ENCODE measurements at places on chromosomes 1 and 21.
A peak's percentile ranks its signal among the peaks of the same experiment; 100 is the strongest.

GRCh38 chr1:61583703-61584102 lies 141.2 kb downstream of the TM2D1 start:
- no peak for DNase-seq

DNA sequence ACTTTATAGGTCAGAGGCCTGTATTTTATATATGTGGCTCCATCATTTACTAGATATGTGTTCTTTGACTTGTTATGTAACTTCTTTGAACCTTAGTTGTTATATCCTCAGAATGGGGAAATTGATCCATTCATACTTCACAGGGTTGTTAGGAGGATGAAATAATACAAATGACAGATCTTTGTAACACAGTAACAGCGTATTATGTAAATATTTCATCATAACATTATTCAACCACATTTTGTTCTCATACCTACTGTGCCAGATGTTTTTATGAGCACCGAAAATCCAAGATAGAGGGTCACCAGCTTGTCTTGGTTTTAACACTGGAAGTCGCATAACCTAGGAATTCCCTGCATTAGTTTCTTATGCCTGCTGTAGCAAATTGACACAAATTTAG lies 3.3 kb downstream of the SUCO start:
- DNase-seq, result no peak

GRCh38 chr1:113125517-113125916 lies 52.5 kb downstream of the LRIG2 start:
- DNase-seq, result no peak

DNA sequence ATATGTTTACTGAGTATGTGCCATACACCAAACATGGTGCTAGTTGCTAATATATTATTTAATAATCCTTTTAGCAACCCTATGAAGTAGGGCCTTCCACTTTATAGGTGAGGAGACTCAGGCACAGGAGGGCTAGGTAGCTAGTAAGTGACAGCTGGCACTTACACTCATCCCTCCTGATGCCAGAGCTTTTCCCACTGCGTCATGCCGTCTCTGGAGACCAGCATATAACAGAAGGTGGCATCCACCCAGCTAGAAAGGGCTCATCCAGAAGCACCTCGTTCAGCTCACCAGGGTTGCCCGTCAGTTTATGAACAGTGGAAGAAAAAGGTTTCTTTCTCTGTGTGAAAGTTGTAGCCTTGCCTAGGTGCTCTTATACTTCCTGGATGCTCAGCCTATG lies 108.9 kb downstream of the NOS1AP start:
- no peak for DNase-seq

GRCh38 chr21:42939582-42940413 lies 14.4 kb upstream of the ERVH48-1 start:
- no peak for DNase-seq

DNA sequence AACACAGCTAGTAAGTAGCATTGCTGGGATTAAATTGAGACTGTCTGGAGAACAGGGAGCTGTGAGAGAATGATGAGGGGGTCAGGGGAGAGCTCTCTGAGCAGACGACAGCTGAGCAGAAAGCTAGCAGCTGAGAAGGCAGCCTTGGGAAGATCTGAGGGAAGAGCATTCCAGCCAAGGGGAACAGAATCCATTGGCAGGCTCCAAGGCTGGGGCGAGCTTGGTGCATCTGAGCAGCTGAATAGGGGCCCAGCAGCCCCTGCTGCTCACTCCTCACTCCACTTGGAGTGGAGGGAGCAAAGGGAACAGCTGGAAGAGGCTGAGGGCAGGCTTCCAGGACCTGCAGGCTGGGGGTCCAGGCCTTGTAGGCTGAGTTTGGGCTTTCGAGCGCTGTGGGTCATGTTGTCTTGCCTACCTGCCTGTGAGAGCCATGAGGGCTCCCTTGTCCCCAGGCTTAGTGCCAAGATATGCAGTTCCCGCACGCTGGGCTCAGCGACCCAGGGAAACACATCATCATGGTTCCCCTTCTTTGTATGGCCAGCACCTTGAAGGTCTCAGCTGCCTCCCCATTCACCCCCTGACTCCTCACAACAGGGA lies 10.5 kb downstream of the ACOT11 start:
- DNase-seq, result peak; percentile 29

DNA sequence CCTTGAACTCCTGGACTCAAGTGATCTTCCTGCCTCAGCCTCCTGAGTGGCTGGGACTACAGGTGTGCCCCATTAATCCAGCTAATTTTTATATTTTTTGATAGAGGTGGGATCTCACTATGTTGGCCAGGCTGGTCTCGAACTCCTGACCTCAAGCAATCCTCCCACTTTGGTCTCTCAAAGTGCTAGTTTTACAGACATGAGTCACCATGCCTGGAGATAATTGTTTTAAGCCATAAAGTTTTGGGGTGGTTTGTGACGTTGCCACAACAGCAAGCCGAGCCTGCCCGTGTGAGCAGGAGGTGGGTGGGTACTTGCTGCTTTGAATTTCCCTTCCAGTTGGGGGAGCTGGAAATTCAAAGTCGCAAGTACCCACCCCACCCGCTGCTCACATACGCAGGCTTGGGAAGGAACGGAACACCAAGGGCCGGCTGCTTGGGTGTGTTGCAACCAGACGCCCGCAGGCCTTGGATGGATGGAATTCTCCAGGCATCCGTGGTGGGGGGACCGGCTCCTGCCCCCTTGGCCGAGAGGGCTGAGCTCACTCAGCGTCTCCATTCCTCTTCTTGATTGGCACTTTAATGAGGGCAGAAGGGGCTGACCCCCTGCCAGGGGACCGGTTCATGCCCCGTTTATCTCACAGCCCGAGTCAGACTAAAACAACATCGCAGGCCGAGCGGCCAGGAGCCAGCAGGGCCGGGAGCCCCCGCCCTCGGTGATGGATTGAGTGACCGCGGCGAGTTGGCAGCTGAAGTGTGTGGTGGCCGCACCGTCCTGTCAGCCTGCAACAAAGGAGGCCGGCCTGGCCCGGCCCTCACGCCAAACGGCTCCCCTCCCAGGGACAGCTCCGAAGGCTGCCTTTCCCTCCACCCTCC lies 78.1 kb downstream of the DHRS3 start:
- DNase-seq, result no peak

DNA sequence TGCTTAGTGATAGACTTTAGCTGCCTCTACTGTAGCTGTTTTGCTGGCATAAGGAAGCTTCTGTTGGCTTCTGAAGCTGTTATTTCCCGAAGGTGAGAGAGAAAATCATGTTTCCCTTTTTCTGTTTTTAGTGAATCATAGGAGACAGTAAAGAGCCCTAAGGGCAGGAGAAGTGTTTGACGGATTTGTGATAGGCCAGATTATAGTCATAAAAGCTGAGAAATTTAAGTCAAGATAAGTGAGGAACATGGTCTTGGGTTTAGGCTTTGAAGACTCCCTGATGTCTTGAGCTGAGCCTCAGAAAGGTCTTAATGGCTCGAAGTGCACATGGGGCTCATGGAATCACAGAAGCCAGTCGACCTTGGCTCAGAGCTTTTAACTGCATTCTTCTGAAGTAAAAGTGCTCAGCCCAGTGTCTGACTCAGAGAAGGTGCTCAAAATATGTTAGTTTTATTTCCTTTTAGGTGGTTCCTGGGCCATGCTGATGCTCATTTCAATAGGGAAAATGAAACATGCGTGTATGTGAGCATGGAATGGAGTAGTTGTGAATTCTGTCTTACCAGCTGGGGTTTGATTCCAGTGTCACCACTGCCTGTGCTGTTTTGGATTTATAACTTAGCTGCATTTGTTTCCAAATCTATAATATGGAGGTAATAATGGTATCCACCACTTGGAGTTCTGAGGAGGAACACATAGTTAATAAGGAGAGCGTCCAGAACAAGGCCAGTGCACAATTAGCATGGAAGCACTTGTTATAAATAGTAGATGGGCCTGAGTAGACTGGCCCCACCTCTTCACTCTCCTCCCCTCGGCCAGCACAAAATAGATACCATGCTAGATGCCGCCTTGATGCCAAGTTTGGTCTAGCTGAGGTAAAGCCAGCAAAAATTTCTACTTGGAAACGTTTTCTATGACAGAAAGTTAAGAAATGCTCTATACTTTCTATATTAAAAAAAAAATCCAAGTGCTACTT lies 99.2 kb downstream of the C1orf21 start:
- no peak for DNase-seq

DNA sequence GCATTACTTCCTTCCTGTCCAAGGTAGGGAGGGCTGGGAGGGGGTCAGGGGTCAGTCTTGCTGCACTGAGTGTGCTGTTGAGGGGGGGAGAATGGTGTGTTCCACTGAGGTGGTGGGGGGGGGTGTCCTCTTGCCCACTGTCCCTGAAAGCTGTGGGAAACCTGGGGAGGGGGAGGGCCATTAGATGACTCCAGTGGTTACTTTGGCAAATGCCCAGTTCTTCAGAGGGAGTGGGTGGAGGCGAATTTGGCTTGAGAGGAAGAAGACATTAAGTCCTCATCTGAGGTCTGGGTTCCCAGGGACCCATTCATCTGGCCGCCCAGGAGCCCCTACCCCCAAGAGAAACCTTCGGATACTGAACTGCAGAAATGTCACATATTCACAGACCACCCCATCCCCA lies 36.2 kb downstream of the MEF2D start:
- no peak for DNase-seq

DNA sequence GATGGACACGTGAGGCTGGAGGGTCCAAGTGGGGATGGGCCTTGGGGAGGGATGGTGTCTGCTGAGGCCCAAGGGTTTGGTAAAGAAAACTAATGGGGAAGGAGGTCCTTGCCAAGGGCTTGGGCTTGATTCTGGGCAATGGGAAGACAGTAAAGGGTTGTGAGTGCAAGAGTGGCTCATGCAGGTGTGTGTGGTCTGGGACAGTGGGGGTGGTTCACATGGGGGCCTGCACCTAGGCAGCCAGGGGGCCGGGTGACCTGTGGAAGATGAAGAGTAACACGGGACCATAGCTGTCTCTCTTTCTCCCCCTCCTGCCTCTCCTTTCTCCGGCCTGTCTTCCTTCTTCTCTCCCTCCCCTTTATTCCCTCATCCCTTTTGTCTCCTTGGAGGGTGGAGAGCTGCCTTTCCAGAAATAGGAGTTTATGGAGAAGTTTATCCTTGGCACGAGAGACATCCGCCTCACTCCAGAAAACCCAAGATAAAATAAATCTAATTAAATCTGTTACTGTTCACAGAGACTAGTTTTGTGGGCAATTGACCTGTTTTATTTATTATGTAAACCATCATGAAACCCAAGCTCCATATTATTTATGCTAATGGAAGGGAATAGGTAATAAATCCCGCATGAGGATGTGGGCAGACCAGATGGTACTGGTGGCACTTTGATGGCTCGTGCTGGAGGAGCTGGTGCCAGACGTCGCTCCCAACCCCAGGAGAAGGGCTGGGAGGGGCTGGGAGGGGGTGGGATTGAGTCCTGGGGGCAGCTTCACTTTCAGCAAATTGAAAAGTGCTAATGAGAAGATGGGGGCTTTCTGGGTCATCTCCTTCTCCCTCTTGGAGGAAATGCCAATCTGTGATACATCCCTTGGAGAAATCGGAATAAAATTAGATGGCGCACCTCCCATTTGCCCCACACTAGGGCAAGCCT lies 272.9 kb upstream of the CSF3R start:
- no peak for DNase-seq

DNA sequence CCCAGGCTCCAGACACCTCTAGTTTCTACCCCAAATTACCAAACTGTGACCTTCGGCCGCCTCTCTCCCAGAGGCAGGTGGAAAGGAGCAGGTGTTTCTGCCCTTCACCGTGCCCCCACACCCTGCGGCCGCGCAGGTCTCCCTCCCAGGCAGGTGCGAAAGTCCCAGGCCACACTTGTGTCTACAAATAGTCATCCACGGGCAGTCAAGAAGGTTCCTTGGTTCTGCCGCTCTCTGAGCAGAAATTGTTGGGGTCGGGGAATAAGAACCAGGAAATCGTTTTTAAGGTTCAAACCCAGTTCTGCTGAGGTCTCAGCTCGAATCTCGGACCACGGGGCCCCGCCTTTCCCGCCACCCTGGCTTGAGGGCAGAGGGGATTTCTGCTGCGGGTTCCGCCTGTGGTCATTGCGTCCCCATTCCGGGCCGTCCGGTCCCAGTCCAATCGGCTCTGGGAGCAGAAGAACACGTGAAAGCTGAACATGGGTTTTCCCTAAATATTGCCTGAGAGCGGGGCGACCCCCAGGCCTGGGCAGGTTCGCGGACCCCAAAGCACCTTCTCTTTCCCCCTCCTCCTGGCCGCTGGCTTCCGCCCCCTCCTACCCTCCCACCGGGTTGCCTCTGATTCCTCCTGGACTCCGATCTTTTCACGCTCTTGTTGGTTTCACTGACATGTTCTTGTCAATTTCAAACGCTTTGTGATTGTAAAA lies 1.2 kb upstream of the ATF3 start:
- DNase-seq, result peak; percentile 65
